ENCODE measurements at places on chromosomes 11 and 22.

DNA sequence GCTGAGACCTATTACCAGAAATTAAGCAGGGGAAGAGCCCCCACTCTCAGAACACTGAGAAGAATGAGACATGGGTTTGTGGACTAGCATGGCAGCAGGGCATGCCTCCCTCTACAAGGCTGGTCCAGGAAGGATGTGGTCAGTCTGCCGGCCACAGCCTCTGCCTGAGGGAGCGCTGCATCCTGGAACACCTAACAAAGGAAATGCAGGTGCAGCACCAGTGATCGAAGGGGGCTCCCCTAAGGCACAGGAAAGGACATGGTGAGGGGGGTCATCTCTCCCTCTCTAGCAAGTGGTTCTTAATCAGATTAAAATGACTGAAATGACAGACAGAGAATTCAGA is 40.6 kb upstream of the ARL14EP start:
- peak; percentile 21 for DNase-seq

DNA sequence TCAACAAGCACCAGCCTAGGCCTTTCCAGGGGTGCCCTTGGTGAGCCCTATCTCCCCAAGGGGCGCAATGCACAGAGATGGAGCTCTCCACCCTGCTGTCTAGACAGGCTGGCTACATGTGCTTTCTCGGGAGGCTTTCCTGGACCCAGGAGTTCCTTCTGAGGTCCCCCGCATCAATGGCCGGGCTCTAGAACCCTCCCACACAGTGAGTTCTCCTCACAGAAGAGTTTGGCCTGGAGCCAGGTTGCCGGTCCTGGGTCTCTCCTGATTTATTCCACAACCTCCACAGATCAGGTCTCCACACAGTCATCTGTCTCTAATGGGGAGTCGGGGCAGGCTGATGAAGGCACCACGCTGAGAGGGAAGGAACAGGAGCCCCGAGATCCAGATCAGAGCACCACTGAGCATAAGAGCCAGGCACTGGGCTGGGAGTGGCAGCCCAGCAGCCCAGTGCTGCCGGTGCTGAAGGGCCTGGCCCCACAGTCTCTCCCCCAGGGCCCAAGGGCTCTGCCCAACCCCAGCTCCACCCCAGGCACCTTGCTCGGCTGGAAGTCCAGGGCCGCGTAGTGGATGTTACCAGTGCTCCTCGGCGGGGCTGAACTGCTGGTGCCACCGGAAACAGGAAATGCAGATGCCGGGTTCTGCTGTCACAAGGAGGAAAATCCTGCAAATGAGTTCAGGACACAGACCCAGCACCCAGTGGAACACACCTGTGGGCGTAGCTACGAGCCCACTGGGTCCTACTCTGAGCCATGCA is 44.7 kb downstream of the GAB4 start:
- no peak for DNase-seq

- DNase-seq: no peak
These were observed 52.1 kb downstream of the GRAMD1B start for GRCh38 chr11:123482218-123482617.

DNA sequence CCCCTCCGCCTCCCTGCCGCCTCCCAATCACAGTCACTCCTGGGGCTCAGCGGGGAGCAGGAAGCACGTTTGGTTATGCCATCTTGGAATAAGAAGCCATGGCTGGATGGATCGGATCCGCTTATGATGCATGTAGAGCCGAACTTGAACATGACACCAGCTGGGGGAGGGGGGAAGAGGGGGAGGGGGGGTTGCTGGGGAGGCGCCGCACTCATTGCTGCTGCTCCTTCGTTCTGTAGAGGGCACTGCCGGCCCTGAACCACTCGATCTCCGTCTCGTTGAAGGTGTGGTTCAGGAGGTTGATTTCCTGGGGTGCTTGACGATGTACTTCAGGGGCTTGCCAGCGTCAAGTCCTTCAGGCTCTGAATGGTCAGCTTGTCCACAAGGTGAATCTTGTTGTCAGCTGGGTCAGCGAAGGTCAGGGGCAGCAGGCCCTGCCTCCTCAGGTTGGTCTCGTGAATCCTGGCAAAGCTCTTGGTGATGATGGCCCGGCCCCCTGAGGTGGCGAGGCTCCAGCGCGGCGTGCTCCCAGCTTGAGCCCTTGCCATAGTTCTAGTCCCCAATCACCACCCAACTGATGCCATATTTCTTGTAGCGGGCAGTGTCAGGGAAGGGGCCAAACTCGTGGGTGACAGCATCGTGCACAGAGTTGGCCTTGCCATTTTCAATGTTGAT is 476.9 kb upstream of the ISX start:
- no peak for DNase-seq

GRCh38 chr22:36816339-36816635 is 548 bp downstream of the PVALB start:
- no peak for DNase-seq

DNA sequence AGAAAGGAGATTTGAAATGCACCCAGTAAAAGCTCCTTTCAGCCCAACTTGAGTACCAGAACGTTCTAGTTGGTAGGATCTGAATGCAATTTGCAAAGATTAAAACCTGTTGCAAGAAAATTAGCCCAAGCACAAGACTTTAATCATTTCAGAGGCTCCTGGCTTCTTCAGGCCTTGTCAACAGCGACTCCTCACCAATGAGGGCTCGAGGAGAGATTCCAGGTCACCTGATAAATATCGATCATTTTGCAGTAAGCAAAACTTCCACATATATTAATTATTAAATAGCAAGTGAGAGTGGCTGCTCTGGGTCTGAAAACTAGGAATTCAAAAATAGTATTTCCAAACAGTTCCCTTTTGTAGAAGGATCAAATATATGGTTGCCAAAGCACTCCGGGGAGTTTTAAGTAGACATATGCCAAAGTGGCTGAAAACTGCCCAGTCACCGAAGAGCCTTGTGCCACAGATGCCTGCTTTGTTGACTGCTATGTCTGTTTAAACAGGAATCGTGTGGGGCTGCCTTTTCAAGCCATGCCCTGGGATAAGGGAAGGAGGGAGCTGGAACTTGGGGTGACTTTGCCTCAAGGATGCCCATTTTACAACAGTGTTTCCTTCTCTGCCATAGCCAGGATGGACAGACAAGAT is 64.0 kb downstream of the CSNK2A3 start:
- no peak for DNase-seq

DNA sequence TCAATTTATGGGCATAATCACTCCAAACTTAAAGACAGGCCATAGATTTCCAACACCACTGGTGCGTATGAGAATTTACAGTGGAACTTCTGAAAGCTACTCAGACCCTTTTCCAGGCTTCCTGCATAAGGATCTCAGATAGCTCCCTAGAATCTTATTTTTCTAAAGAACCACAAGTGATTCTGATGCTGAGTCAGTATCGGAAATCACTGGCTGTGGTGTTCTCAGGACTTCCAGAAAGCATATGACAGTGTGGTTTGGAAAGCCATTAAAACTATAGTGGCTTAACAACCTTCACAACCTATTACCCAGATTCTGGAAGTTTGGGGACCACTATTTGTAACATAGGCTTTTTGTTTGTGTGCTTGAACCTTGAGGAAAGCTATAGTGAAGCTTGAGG is 756.0 kb downstream of the DLG2 start:
- no peak for DNase-seq

- DNase-seq: peak; percentile 17
These were observed 86.3 kb downstream of the CCDC83 start for GRCh38 chr11:85941380-85941973.

DNA sequence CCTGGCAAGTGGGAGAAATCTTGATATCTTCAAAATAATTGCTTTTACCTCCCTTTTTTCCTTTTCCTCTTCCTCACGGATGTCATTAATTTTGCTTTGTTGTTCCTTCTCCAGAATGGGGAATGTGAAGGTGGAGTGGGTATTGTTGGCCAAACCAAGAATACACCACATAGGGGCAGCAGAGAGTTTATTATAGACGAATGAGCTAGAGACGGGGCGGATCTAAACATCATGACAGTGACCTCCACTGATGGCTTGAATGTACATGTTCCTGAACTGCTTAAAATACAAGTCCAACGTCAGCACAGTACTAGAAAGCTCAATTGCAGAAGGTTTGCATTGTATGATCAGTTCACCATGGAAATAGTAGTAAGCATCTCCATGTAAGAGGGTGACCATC is 122.3 kb upstream of the SNX19 start:
- no peak for DNase-seq

DNA sequence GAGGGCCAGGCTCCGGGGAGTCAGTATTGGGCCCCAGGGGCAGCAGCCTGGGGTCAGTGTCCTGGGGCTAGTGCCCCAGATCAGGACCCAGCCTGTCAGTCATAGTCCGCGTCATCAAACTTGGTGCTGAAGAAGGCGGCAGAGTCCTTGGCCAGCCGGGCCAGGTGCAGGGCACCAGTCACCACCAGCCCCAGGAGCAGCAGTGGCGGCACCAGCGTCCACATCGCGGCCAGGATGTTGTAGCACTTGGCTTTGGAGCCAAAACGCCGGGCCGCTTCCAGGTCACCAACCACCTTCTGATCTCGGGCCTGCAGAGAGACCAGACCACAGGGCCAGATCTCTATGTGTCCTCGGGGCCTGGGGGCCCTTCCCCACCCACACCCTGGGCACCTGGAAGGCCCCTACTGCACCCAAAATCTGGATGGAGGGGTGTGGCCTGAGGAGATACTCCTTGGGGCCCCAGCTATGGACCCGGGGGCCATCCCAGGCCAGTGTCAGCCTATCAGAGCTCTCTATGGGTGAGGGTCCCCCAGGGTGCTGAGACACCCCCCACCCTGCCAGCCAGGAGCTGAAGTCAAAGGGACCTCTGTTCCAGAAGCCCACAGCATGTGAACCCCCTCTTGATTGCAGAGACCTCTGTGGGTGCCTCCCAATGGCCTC is 790 bp downstream of the IFITM5 start:
- DNase-seq: no peak
